ENCODE measurements at places on chromosomes 5 and 9.

- DNase-seq, result no peak
Observed at GRCh38 chr5:122081541-122081940, 3.5 kb upstream of the LOX start.

DNA sequence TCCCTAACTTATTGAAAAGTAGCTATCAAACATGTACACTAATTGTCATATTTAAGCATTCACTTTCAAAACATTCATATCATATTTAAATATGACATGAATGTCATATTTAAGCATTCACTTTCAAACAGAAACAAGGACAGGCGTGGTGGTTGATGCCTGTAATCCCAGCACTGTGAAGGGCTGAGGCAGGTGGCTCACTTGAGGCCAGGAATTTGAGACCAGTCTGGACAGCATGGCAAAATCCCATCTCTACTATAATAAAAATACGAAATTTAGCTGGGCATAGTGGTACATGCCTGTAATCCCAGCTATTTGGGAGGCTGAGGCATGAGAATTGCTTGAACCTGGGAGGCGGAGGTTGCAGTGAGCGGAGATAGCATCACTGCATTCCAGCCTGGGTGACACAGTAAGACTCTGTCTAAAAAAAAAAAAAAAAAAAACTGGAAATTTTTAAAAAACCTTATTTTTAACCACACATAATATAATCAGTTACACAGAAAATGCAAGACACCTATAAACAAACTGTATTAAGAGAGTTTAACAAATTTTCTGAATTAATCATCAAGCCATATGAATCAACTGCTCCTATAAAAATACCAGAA is 88.1 kb downstream of the LPAR1 start:
- DNase-seq, result no peak

DNA sequence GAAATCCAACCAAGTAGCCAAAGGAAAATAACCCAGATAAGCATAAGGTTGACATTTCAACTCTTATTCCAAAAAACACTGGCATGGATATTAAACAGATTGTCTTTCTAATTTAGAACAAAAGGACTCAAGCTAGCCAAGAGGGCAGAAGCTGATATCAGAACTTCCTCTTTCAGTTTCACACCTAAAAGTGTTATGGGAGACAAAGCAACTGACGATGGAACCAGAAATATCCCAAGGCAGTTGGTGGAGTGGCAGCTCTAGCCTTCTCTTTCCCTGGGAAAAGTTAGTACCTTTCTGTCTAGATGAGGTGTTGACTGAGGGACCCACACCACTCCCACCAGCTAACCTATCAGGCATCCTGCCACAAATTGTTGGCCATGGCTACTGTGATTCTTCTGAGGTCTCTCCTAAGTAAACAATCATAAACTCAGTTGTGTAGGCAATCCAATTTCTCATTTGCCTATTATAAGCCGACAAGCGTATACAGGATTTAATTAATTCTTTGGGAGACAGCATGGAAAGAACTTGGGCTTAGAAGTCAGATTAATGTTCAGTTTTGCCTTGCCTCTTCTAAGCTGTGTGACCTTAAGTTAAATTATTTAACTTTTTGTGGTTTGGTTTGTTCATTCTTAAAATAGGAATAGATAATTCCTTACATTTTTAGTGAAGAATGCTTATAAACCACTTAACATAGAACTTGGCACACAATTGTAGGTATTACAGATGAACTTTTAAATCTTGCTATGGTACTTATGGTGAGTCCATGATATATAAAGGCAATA is 110.9 kb upstream of the ADAMTSL1 start:
- DNase-seq, result peak; percentile 19

DNA sequence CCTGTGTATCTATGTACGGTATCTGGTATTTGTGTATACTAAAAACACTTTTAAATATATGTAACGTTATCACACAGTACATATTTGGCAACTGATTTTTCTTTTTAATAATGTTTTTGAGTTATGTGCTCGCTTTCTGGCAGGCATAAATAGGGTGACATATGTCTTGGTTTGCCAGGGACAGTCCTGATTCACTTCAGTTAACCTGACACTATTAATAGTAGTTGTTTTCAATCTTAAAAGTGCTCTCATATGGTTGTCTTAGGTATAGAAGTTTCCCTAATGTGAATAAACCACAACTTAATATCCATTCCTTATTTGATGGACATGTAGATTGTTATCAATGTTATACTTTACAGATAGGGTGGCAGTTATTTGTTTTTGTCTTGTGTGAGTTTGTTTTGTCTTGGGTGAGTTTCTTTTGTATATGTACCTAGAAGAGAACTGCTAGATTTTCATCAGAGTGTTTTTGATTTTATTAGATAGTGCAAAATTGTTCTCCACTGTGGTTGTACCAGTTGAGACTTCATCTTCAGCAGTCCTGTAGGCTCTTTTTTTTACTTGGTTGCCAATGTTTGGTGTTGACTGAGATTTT is 7.9 kb downstream of the G3BP1 start:
- DNase-seq, result no peak

- no peak for DNase-seq
Observed at GRCh38 chr5:129073111-129073510, 21.4 kb upstream of the ISOC1 start.

- DNase-seq, result no peak
Observed at GRCh38 chr5:91957666-91958065, 574.5 kb upstream of the ARRDC3 start.
